Left renal pelvis (tissue), 4 donors: ENCODE measurements at places on chromosomes 2 and 18.

GRCh38 chr2:45195916-45196315, 186.7 kb upstream of the SIX2 start:
- no peak for DNase-seq

GRCh38 chr2:110818767-110819481, 86.6 kb downstream of the ACOXL start:
- DNase-seq = no peak

DNA sequence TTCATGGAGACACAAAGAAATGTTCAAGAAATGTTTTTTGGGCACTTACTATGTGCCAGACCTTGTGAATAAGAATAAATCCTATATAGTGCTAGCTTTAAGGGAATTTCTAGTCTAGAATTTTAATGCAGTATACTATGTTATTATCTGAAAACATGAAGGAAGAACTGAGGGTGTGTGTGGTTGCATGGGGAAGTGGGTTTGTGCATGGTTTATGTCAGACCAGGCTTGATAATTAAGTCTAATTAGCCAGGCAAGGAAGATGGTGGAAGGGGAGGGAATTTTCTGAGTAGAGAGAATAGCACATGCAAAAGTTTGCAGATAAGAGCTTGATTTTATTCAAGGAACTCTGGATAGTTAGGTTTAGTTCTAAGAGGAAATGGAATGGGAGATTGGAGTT, 6.5 kb downstream of the RBBP8 start:
- DNase-seq = no peak

DNA sequence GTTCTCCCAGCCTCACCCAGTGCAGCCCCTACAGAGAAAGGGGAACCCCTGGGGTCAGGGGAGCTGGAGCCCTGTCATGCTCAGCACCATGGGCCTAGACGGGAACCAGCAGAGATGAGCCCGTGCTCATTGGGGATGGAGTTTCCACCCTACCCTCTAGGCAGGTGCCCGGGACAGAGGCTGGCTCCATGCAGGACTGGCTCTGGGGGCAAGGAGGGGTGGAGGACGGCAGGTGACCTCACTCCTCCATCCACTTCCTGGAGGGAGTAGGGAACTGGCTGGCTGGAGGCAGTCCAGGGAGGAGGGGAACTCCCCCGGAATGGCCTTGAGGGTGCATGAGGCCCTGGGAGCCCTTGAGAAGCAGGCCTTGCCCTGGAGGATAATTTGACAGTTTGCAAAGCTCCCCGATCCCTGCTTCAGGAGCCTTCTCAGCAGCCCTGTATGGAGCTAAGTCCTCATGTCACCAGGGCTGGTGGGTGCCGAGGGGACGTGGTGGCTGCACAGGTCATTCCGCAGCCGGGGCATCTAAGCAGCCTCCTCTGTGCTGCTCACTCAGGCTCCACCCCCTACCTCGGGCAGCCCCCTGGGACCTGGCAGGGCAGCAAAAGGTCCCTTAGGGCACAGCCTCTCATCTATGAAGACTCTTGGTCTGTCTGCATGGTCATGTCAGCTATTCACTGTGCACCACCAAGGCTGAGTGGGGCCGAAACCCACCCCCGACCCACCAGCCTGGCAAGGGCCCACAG, 2.1 kb downstream of the NEURL3 start:
- DNase-seq = no peak

DNA sequence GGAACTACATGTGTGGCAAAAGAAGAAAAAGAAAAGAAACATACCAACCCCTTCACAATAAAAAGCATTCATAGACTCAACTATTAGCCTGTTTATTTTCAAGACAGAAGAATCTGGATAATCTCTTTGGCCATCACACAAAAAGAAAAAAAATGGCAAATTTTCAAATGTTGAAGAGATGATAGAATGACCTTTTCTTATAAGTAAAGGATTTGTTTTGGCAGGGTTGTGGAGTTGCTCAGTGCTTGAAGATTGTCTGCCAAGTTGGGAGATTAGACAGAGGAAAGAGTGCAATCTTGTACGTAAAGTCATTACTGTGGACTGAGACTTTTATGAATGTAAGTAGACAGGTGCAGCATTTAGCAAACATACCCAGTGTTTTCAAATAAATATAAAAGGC, 18.5 kb upstream of the FAM171B start:
- DNase-seq = no peak

DNA sequence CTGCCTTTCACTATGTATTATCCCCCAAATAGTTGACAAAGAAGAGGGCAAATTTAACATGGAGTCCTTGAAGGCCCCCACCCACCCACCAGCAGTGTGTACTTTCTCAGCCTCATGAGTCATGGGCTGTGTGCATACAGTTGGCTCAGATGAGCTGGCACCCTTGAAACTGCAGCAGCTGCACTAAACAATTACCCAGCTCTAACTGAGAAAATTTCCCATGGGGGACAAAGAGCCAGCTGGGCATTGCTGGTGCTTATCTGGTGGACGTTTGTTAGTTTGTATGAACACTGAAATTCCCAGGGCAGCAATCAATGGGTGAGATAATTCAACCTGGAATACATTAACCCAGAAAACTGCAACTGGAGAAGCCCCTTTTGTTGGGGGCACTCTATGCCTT, 131.7 kb downstream of the GCA start:
- DNase-seq = no peak

- DNase-seq = no peak
Measured at GRCh38 chr2:60602828-60603532, 49.5 kb upstream of the BCL11A start.

- no peak for DNase-seq
Measured at GRCh38 chr18:6452194-6452593, 37.5 kb upstream of the L3MBTL4 start.

DNA sequence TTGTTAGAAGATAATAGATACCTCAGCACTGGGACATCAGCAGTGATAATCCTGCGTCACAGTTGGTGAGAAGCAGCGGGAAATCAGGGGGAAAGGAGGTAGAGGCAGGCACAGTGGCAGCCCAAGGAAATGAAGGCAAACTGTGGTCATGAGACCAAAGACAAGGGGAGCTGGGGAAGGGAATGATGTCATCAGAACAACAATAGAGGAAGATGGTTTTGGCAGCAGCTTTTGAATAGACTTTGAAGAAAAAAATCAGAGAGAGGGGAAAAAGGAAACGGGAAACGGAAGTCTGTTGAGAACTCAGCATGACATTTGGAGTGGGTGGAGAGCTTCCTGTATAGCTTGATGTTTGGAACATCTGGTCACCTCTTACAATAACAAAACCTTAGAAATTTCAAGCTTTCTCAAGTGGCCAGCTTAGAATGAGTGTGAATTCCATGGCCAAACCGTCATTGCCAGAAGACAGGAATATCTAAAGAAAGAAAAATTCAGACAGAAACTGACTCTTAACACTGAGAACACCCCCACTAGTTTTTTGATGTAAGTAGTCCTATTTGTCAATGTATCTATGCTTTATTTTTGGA, 18.4 kb upstream of the YES1 start:
- DNase-seq = no peak

- DNase-seq = no peak
Measured at GRCh38 chr2:185618625-185619024, 120.0 kb upstream of the FSIP2 start.

DNA sequence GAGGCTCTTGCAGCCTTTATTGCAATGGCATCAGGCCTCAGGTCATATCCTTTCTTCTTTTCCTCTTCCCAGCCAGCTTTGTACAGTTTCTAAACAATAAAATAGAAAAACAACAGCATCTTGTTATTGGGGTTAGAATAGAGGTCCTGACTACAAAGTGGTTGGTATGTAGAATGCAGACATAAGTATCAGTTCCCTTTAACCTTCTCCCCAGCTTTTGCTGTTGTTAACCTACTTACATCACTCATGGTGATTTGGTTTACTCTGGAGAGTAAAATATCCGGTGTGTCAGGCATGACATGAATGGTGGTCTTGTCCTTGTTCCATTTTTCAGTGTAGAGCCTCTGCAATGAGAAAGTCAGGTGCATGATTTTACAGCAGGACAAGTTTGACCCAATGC, 69.8 kb downstream of the NEB start:
- DNase-seq = no peak

DNA sequence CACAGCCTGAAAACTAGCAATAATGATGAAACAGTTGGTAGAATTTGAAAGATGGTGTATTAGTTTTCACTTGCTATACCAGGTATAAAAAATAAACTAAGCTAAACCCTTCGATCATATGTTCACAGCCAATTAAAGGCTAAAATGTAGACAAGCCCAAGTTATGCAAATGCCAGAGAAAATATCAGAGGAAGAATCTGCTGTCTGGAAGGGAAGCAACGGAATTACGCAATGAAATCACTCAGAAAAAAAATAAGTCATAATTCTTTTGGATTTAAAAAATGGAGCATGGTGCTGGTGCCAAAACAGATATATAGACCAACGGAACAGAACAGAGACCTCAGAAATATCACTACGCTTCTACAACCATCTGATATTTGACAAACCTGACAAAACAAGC, 108.3 kb downstream of the ARL4C start:
- DNase-seq = no peak

GRCh38 chr2:210356944-210357343, 42.0 kb upstream of the MYL1 start:
- DNase-seq = no peak

DNA sequence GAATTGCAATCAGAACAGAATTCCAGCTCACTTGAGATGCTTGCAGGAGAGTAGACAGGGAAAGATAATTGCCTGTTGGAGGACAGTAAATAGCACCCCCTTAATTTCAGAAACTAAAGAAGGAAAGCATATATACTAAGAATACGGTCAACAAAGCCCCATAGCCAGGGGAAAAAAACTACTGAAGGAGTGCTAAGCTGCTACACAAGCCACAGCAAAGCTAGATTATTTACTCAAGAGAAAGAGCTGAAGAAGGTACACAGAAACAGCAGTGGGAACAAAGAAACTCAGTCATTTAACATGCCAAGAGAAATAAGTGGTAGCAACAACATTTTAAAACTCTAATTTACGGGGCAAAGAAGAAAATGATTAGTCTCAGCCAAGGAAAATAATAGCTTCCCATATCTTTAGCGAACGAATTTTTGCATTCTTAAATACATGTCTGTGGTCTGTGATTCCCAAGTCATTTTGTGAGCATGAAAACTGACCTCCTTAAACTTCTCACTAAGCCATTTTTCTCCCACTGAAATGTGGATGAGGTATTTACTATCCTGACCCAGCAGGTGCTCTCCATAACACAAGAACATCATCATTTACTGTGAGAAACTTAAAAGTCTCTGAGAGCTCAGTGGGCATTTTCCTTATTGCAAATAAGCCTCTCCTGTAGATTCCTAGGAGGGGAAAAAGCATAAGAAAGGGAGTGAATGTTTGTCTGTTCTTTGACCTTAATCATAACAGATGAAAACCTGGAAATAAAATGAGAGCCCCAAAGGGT, 196.0 kb downstream of the PAX3 start:
- DNase-seq = no peak

DNA sequence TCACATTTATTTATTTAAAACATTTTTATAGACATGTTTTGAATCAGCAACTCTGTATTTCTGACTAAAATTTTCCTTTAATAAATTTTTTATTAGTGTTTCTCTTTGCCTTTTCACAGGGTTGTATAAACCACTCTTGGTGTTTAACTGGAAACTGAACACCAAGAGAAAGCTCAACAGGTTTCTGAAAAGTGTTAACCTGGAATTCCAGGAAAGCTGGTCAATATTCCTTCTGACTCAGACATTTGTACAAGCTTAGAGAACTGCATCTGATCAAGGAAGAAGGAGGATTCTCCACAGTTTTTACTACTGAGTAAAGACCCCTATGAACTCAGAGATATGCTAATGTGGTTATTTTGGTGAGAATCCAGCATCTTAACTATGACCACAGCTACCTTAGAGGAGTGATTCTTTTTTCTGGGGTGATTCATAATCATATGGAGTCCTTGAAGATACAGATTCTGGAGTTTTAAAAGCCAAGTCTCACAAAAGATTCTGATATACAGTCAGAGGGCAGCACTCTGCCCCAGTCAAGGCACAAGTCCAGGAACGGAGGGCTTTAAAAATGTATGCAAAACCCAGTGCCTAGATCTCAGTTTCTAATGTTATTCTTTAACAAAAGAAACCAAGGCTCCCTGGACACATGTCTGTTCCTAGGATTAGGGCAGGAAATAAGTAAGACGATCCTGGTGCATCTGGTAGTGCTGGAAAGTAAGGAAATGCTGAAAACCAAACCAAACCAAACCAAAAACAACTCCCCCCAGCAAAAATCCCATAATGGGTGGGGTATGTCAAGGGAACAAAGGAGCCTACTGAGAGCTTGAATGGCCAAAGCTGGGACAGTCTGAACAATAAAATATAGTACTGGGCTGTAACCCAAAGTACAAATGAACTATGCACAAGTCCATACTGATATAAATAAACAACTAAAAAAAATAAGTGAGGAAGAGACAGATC, 85.1 kb upstream of the FZD5 start:
- DNase-seq = no peak

GRCh38 chr2:24253303-24253919, 78.6 kb downstream of the FAM228A start:
- no peak for DNase-seq

- DNase-seq = no peak
Measured at GRCh38 chr2:3639653-3640052, 18.3 kb upstream of the ALLC start.

DNA sequence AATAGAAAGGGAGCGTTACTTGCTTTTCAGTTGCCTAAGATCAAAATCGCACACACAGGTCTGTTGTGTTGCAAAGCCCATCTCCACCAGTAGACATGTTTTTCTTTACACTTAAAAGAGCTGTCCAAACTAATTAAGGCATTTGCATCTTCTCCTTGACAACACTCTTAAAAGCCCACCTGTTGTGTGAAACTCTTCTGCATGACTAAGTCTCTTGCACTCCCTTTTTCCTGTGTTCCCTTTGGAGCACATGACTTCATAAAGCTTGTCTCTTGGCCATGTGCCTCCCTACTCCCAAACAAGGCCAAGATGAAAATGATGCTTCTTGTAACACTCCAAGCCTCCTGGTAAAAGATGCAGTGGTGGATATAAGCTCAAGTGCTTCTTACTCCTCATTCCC, 26.1 kb downstream of the PID1 start:
- no peak for DNase-seq

DNA sequence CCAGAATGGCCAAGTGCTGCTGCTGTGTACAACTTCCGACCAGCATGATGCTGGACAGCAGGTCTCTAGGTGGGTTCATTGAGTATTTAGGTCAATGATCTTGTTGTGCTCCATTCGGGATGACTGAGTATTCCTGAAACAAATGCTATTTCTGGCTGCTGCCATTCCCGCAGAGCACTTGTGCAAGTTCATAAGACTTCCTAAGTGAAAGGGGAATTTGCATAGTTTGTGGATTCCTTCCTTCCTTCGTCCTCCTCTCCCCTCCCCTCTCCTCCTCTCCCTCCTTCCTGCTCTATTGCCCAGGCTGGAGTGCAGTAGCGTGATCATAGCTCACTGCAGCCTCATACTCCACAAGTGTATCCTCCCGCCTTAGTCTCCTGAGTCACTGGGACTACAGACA, 40.4 kb downstream of the LDLRAD4 start:
- DNase-seq = no peak

- no peak for DNase-seq
Measured at GRCh38 chr2:3620834-3621233, 25.9 kb downstream of the COLEC11 start.

DNA sequence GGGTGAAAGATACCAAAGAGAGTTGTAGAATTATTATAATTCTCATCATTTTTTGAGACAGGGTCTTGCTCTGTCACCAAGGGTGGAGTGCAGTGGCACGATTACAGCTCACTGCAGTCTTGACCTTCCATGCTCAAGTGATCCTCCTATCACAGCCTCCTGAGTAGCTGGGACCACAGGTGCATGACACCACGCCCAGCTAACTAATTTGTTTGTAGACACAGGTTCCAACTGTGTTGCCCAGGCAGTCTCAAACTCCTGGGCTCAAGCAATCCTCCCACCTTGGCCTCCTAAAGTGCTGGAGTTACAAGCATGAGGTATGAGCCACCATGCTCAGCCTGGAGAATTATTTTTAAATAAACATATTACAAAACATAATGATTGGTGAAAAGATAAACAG, 92.8 kb upstream of the MSH6 start:
- DNase-seq = no peak
